ENCODE measurements at places on chromosomes 3 and 15.

DNA sequence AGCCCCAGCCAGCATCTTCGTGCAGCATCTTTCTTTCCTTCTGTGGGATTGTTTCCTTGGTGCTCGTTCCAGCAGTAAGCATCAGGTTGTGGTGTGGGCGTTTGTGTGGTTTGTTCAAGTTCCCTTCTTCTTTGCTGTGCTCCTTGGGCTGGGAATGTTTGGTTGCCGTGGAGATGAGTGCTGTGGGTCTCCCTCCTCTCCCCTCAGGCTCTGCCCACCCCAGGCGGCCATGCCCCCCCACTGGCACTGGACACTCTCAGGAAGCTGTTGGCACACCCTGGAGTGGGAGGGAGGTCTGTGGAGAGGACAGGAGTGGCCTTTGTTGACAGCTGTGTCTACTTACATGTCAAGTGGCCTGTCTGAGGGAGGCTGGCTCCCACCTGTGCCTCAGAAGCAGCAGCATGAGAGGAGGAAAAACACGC, 46.5 kb upstream of the SACM1L start:
- peaks cover 53% of the 10 kb centered on the region for H3K4me1 ChIP-seq
- no peak for DNase-seq
- peaks cover 10% of the 10 kb centered on the region for H3K36me3 ChIP-seq

DNA sequence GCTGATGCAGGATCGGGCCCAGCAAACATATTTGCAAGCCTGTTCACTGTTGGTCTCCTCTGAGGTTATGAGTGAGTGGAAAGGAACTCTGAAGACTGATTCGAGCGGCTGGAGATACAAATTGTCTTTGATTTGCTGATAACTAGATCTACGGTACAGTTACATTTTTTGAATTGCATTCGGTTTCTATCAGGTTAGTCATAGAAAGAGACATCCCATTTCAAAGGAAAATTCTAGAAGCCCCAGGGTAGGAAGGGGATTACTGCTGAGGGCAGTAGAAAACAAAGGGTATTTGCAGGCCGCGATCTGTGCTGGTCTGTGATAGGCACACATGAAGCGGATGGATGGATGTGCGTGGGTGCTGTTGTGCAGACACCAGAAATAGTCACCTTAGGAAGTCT, 228.4 kb downstream of the ITPR1 start:
- no peaks in the 10 kb centered on the region for H3K36me3 ChIP-seq
- peaks cover 5% of the 10 kb centered on the region for H3K27me3 ChIP-seq
- peaks cover 4% of the 10 kb centered on the region for H3K4me1 ChIP-seq
- no peak overlapping the region for H3K4me3 ChIP-seq

GRCh38 chr15:74723754-74724334, 1.5 kb downstream of the CYP1A1 start:
- H3K36me3 ChIP-seq, result no peaks in the 10 kb centered on the region
- DNase-seq, result no peak
- H3K4me1 ChIP-seq, result peaks cover 24% of the 10 kb centered on the region
- H3K27me3 ChIP-seq, result peaks cover 6% of the 10 kb centered on the region
- H3K4me3 ChIP-seq, result peak overlapping the region; percentile 54

- no peaks in the 10 kb centered on the region for H3K27me3 ChIP-seq
- no peak for DNase-seq
- no peak overlapping the region for H3K27ac ChIP-seq
These were observed 169.9 kb downstream of the XXYLT1 start for GRCh38 chr3:195101001-195101583.

DNA sequence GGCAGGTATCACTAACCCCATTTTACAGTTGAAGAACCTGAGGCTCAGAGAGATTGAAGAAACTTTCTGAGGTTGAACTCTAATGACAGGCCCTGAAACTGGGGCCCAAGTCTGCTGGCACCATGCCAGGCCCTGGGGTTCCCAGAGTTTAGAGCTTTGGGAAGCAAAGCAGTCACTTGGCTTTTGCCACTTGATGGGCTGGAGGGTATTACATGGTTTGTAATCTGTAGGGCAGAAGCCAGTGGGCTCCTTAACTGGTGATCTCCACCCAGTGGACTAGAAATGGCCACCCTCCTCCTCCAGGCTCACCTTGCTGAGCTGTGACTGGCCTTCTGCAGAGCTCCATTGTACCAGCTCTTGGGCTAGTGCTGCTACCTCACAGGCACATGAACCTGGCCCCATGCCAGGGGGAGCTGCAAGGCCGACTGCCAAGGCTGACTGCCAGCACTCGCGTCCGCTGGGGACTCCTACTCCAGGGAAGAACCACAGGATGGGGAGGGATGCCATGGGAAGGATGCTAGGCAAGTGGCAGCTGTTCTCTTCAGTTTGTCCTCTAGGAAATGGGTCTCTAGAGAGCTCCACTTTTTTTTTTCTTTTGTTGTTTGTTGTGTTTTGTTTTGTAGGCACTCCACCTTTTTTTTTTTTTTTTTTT, 104.8 kb downstream of the ETFA start:
- no peak overlapping the region for H3K4me3 ChIP-seq
- no peak overlapping the region for H3K27ac ChIP-seq
- no peaks in the 10 kb centered on the region for H3K4me1 ChIP-seq

DNA sequence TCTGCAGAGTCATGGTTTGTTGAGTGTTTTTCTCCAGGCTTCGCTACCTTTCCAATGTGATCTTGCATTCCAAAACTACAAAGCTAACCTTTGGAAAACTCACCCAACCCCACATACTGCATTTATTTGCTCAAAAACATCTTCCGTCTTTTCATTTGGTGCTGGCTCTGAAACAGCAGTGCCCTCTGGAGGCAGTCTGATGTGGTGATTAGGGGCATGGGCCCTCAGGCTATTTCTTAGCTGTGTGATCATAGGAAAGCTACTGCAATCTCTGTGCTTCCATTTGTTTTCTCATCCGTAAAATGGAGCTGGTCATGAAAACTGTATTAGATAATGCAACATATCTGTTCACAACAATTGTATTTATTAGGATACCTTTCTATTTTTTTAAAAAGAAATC, 47.0 kb downstream of the MTHFS start:
- DNase-seq, result peak; percentile 44
- no peak overlapping the region for H3K4me3 ChIP-seq
- no peak overlapping the region for H3K27ac ChIP-seq
- no peaks in the 10 kb centered on the region for H3K27me3 ChIP-seq
- H3K36me3 ChIP-seq, result peaks cover 6% of the 10 kb centered on the region
- H3K4me1 ChIP-seq, result no peaks in the 10 kb centered on the region

DNA sequence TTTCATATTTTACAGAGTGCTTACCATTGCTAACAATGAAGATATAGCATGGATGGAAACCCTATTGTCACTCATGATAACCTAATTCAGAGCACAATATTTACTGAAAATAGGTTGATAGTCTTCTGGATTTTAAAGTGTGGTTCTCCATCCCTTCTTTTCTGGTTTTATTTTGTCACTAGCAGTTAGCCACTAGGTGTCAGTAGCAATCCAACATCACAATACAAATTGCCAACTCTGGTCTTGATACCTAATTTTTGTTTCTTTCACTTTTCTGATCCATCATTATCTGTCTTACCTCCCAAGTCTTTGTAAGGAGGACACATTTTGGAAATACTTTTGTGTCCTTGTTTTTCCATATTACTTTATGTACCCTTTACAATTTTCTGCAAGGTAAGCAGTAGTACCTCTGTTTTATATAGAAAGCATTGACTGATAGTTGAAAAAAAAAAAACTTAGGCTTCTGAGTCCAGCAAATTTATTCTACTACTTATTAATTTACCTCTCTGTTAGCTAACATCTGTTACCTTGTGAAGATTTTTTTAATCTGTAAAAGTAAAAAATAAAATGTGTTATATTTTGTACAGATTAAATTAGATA, 28.3 kb upstream of the CRYBG3 start:
- H3K27ac ChIP-seq, result no peak overlapping the region
- no peaks in the 10 kb centered on the region for H3K27me3 ChIP-seq
- H3K36me3 ChIP-seq, result no peaks in the 10 kb centered on the region
- no peak overlapping the region for H3K4me3 ChIP-seq
